ENCODE measurements at places on chromosomes 7 and 10. TPM values are rescaled to one million over a fixed set of nuclear protein-coding genes. Genes with fewer than 3 reads are reported as not detected.

Gene NEURL1
- polyA plus RNA-seq = 0.12 TPM

- no peak for DNase-seq
Measured at GRCh38 chr7:1669064-1669951, 769 bp upstream of the ELFN1 start.

Gene ZNF438
- 2.2 TPM for polyA plus RNA-seq

DNA sequence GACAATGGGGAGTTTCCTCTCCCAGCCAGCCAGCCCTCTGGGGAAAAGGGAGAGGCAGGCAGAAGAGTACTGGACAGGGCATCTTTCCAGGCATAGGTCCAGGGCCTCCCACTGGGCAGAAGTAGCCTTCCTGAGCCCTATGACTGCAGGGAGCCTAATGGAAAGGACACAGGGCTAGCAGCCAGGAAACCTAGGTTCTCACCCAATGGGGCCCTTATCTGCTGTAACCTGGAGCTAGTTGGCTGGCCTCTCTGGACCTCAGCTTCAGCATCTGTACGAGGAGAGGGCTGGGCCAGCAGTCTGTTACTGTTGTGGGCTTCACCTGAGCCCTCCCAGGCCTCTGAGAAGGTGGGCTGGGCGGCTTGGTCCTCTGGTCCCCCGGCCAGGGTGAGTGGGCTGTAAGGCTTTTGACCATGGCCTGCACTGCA, 22.4 kb downstream of the LDB3 start:
- DNase-seq = no peak
